ENCODE measurements at places on chromosomes 5 and 9.
A peak's percentile ranks its signal among the peaks of the same experiment; 100 is the strongest.

GRCh38 chr5:168347368-168348083, 56.1 kb downstream of the WWC1 start:
- no peak for DNase-seq

GRCh38 chr9:111868475-111868874, 28.1 kb upstream of the UGCG start:
- no peak for DNase-seq

DNA sequence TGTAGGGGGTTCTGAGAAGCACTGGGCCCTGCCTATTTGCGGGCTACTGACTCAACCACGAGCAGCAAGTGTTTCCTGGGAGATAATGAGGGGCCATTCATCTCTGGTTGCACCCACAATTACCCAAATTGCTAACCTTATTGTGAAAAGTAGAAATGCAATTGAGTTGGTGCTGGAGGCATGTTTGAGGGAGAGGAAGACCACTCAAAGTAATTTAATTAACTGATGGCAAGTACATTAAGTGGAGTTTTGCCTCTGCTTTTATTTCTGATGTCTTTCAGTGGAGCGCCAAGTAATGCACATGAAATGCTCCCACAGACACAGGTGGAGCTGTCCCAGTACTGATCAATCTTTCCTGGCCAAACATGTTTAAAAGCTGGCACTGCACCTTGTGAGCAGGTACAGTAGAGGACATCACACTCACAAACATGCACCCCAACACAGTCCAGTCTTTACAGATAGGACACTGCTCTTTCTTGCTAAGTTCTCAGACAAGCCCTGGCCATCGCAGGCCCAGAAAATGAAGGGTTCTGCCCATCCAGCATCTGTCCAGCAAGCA, 195.4 kb downstream of the HSPA4 start:
- DNase-seq = no peak

- DNase-seq = no peak
These were observed 3.9 kb upstream of the FER start for GRCh38 chr5:108743846-108744245.

DNA sequence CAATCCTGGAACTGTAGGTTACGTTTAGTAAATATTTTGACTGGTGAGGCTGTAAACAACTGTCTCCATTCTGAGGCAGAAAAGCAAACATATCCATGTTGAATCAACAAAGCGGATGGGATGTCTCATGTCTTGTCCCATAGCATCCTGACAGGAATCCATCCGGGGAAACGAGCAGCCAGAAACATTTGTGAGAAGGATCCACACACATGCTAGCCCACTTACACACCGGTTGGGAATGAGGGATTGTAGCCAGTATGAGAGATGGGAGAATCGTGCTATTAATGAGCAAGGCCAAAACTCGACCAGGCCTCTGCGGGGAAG, 117.5 kb downstream of the FSTL4 start:
- DNase-seq = no peak

GRCh38 chr9:114057161-114057885, 20.8 kb downstream of the AMBP start:
- DNase-seq = no peak

DNA sequence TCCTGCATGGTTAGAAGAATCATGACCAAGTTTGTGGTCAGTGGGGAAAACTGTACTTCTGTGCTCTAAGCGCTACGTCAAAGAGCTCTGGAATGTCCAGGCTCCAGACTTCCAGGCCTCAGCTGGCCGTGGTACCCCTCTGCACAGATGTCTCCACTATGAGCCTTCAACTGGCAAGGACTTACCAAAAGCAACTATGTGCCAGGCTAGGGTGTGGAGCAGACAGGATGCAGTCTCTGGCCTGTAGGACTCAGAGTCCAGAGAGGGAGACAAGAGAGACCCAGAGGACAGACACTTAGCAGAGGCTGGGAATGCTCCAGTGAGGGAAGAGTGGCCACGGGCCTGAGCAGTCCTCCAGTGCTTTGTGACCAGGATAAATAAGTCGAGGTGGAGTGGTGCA, 31.0 kb upstream of the TCF7 start:
- DNase-seq = peak; percentile 24

- DNase-seq = no peak
These were observed 15.1 kb upstream of the NSMF start for GRCh38 chr9:137474271-137474670.

DNA sequence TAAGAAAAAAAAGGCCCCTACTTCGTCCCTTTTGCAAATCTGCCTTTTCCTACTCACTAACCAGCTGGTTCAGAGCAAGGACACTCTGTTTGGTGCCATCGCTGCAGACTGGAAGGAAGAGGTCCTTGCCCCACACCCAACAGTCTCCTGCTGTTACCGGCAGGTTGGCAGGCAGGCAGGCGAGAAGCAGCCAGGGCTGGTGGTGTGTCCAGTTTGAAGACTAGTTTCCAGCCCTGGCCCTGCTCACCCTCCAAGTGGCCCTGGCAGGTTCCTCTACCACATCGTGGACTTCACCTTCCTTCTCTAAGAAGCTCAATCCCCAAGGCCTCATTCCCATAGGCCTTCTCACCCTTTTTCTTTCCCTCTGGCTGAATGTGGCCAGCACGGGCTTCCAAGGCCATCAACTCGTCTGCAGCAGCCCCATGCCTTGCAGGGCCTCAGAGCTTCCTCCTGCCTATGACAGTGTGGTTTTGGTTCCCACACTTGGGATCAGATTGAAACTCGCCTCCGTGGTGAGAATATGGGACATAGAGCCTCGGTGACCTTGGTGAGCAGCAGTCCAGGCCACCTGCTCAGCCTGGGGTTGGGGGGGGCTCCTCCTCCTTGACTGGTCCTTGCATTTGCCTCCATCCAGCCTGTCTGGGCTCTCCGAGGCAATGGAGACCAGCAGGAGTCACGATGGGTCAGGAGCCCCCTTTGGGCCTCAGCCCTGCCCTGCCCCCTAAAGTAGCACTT, 22.9 kb downstream of the TGFBI start:
- no peak for DNase-seq

- peak; percentile 93 for DNase-seq
These were observed 42.9 kb downstream of the PDCD1LG2 start for GRCh38 chr9:5553211-5553610.

DNA sequence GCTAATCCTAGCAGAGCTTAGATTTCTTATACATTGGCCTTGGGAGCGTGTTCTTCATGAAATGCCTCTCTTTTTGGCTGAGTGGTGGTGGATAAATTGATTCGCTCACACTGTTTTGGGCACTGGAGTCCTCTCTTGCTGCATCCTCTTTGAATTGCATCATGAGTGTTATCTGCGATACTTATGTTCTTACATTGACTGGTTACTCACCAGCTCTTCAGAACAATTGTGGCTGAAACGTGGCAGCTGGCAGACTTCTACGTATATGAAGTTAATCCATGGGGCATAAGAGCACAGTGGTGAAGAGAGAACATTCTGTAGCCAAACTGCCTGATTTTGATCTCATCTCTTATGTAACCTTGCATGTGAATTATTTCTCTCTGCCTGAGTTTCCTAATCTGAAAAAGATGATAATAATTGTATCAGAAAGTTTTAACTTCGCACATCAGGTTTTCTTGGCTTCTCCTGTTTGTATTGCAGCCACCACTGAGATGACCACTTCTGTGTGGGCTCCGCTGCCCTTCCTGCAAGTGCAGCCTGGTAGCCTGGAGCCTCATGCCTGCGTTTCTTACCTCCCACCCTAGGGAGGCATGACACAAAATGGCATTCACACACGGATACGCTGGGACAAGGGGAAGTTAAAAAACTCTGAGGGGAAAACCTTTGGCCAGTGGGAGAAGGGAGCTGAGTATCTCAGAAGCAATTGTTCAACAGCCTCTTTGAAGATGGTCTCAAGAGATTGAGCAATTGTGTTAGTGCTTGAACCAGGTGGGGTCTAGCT, 295.2 kb downstream of the ARHGAP26 start:
- no peak for DNase-seq

GRCh38 chr5:34496701-34497469, 159.2 kb upstream of the RAI14 start:
- DNase-seq = no peak

GRCh38 chr9:123928533-123929176, 1.3 kb downstream of the DENND1A start:
- peak; percentile 76 for DNase-seq

DNA sequence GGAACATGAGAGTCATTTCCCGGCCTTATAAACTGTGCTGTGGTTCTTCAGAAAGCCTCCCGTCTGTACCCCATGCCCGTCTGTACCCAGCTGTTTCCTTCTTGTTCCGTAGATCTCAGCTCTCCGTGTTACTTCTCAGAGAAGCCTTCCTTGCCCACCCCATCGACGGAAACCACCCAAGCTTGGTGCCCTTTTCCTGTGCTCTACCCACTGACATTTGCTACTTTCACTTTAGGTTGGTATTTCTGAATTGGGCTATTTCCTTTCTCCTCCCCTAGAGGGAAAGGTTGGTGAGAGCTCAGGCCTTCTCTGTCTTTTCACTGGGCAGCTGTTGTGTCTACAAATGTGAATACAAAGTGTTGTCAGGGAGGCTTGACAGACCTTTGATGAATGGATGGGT, 764.5 kb upstream of the ADAMTS16 start:
- no peak for DNase-seq

All from EH (cell line).